Kidney tubule cell (primary cell): ENCODE measurements at places on chromosomes 2 and 18.

DNA sequence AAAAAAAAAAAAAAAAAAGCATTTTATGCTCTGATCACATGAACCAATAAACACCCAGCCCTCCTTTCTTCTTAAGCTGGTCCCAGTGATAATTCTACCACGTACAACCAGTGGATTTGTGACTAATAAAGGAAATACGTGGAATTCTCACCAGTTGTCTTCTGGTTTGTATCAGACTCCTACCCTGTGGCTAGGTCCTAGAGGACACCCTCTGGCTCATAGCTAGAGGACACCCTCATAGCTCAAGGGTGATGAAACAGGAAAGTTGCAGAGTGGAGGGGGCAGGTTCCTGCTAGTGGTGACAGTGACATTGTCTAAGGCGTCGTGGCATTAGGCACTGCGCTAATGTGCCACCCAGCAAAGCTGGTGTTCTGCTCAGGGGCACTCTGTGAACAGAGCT lies 167.8 kb downstream of the BCL11A start:
- no peak for DNase-seq

DNA sequence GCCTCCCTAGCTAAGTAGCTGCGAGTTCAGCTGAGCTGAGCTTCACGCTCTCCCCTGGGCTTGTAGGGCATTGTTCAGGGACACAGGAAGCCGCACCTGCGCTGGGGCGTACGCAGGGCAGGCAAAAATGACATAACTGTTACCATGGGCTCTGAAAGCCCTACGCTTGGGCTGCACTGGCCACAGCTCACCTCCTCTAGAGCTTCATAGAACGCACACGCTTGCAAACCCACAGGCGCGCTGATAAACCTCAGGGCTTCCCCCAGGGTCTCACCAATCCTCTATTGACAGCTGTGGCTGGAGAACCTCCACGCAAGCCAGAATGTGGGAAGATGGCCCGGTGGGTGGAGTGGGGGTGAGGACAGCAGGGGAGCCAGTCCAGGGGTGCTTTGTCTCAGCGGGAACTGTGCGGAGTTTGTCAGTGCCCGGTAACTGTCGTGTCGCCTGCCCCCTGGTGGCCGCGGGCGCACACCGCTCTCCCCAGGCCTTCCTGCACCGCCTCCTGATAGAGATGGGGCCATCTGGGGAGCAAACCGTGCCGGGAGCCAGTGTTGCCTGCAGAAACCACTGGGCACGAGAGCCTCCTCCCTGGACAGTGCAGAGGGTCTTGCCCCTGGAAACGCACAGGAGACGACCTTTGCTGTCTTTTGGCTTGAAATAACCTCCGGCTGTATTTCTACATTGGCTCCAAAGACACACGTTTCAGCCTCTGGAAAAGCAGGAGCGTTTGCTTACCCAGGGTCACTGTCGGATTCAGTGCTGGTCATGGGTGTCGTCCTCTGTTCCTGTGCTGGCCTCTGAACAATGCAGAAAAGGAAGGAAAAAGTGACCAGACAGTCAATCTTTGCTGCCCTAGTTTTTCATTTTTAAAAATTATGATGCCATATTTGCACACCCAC lies 17.0 kb upstream of the CIDEA start:
- peak; percentile 61 for DNase-seq

DNA sequence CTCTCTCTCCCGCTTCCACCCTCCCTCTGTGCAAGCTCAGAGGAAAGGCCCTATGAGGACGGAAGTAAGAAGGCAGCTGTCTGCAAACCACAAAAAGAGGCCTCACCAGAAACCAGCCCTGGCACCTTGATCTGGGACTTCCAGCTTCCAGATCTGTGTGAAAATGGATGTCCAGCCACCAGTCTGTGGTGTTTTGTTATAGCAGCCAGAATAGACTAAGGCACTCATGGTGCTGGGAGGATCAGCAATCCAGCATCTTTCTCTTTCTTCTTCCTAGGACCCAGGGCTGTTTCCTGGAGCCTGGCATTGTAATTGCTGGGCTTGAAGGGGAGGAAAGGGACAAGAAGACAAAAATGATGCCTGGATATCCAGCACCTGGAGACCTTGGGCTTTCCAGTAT lies 122.5 kb downstream of the SOCS6 start:
- DNase-seq, result no peak

DNA sequence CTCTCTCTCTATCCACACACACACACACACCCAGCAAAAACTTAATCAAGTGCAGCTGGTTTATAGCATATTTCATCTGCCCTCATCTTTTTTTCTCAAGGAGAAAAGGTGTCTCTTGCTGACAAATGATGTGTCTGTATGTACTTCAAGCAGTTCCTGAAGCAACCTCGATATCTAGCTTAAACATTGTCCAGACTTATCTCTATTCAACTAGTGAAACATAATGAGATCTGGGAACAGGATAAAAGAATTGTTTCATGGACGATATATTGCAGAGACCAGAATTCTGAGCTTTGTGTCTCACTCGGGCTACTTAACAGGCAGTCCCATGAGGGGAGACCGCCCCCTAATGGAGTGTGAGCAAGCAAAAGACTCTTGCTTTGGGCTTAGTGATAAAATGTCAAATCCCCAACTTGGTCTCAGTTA lies 929.2 kb upstream of the SOX11 start:
- peak; percentile 9 for DNase-seq

DNA sequence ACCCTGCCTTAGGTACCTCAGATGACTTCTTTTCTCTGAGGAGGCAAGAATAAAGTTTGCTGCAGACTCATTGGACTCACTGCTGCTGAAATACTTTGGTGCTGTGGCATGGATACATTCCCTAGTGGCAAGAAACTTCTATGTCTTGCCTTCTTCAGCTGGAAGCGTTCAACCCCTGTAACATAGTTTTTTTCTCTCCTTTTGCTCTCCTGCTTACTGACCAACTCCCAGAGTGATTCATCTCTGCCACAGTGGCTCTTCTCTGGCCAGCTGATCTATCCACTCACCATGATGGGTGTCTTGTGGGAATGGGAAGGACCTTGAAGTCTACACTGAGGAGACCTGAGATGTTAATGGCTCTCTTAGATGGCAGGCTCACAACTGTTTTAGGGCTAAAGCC lies 309.3 kb upstream of the LRRTM4 start:
- DNase-seq, result peak; percentile 40

DNA sequence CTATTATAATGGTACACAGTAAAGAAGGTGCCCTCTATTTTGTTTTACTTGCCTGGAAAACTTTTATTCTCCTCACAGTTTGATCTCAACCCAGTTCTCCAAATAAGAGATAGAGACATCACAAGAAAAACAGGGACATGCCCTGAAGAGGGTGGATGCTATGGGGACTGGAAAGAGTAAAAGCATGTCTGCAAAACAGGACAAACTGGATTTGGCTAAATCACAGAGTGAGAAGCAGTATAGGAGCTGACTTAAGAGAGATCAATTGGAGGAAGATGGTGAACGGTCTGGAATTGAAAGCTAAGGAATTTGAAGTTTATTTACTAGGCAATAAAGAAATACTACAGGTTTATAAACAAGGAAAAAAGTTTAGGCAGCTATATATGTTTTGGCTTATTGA lies 33.0 kb downstream of the SP140L start:
- DNase-seq, result no peak

DNA sequence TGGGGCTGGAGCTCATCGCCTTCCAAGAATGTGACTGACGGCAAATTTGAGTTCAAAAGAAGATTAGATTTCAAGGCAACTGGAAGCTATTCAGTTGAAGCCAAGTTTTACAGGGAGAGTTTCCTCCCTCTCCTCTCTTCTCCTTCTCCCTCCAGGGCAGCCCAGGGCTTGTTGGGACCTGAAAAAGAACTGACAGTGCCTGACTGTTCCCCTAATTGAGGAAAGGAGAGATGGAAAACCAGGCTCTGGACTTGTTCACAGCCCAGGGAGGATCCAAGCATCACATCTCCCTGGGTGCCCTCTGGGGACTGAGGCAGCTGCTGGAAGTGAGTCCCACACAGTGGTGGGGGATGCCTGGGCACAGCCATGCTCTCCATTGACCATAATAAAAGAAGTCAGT lies 88.1 kb downstream of the THNSL2 start:
- DNase-seq, result no peak

- DNase-seq, result no peak
Observed at GRCh38 chr2:119402645-119403560, 28.8 kb upstream of the TMEM37 start.

GRCh38 chr2:201070948-201071478 lies 458 bp downstream of the HYCC2 start:
- DNase-seq, result peak; percentile 17

DNA sequence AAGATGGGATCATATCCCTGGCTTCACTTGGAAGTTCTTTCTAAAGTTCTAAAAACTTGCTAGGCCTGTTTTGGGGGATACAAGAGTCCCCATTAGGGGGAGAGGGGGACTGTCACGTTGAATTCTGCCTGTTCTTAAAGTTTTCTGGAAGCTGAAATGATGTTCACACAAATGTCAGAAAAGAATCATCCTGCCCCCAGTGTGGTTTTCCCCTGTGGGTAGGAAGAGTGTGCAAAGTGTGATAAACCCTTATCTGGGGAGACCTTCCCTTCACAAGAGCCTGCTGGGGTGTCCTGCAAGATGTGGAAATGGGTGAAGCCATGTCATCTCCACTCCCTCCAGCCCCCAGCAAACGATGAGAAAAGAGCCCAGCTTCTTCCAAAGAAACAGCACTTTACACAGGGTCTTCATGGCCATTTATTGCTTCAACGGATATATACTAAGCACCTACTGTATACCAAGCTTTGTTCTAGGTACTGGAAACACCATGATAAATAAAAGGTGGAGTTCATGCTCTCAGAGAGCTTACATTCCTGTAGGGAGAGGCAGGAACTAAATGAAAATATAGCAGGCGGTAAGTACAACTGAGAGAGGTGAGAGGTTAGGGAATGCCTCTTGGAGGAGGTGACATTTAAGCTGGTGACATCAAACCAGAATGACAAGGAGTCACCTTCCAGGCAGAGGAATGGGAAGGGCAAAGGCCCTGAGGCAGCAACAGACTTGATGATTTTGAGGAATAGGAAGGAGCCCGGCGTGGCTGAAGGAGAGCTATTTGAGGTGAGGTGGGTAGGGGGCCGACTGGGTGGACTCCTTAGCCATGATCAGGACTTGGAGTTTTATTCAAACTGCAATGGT lies 1.6 kb downstream of the MFSD2B start:
- no peak for DNase-seq

DNA sequence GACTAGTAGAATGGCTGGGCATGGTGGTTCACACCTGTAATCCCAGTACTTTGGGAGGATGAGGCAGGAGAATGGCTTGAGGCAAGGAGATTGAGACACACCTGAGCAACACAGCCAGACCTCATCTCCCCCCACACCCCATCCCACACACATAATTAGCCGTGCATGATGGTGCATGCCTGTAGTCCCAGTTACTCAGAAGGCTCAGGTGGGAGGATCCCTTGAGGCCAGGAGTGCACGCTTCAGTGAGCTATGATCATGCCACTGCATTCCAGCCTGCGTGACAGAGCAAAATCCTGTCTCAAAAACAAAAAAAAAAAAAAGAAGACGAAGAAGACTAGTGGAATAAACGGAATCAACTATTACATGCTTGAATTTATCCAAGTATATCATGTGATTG lies 150.0 kb downstream of the STK39 start:
- peak; percentile 96 for DNase-seq

- DNase-seq, result no peak
Observed at GRCh38 chr2:126902152-126902835, 3.6 kb downstream of the TEX51 start.

- no peak for DNase-seq
Observed at GRCh38 chr2:38323623-38324022, 53.5 kb downstream of the ATL2 start.

DNA sequence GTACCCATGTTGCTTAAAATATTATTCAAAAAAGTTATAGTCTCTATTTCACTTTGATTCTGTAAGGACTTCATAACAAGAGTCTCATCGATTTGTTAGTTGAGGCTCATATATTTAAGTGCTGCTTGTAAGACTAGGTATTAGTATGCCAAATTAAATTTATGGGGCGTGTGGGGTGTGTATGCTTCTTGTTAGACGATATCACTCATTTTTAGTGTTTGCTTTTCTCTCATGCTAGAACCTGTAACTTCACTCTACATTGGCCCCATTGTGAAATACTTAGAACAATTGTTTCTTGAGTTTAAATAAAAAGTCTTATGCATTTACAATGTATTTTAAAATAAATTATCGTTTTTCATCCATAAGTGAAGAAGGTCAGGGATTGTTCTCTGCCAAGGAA lies 63.6 kb downstream of the CTNNA2 start:
- no peak for DNase-seq

GRCh38 chr18:9616049-9616448 lies 1.7 kb upstream of the PPP4R1 start:
- DNase-seq, result peak; percentile 73

GRCh38 chr2:112582314-112582746 lies 2.1 kb upstream of the CHCHD5 start:
- DNase-seq, result peak; percentile 79

- DNase-seq, result no peak
Observed at GRCh38 chr18:45236676-45237075, 378.6 kb upstream of the SLC14A2 start.

GRCh38 chr2:224861266-224861665 lies 145.1 kb upstream of the CCDC195 start:
- DNase-seq, result no peak

- no peak for DNase-seq
Observed at GRCh38 chr18:33350256-33350655, 90.3 kb downstream of the CCDC178 start.

GRCh38 chr2:19902216-19902740 lies 495 bp upstream of the TTC32 start:
- DNase-seq, result no peak

DNA sequence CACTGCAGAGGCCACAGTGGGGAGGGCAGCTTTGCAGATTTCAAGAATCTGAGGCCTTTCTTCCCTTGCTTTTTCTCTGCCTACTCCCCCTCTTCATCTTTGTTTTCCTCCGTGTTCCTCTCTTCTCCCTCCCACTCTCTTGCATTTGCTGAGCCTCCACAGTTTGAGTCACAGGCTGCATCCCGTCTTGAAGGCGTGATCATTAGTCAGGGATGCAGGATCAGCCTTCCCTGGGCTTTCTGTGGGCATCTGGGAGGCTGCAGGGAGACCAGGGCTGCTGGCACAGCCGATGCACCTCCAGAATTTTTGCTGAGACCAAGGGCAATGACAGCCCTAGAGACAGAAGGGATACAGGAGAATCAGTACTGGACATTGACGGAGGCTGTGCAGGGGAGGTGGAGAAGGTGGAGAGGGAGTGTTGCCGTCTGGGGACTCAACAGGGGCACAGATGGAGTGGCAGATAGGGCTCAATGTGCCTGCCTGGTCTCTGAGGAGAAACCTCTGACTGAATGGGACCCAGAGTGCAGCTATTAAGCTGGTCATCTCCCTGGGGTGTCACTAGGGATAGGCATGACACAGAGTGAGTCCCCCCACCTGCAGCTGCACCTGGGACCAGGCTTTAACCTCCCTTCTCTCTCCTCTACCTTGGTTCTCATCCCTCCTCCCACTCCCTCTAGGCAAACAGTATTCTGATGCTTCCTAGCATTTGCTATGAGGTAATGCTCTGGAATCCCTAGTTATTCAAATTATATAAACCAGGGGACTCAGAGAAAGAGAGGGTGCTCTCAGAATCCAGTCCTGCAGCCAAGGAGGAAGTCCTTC lies 29.0 kb upstream of the DNAJC27 start:
- DNase-seq, result no peak

- peak; percentile 48 for DNase-seq
Observed at GRCh38 chr2:30098266-30099005, 48.4 kb upstream of the YPEL5 start.

GRCh38 chr2:29393676-29394075 lies 278.5 kb downstream of the CLIP4 start:
- DNase-seq, result no peak

- DNase-seq, result no peak
Observed at GRCh38 chr2:47086571-47086970, 68.5 kb downstream of the STPG4 start.
